ENCODE measurements at places on chromosomes 4 and X. TPM values are rescaled to one million over a fixed set of nuclear protein-coding genes. Genes with fewer than 3 reads are reported as not detected.
A peak's percentile ranks its signal among the peaks of the same experiment; 100 is the strongest.

DNA sequence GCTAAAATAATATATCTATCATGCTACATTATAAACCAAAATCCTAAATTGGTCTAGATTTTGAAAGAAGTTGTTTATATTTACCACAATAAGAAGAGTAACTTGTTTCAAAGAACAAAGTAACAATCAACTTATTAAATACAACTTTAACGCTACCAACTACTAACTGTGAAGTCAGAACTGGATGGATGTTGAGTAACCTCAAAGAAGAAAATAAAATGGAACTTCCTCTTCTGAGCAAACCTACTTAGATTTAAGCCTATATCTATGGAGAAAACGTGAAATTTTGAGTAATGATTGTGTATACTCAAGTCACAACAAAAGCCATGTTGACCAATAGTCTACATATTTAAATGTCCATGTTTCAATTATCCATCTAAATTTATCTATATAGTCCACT is 25.7 kb downstream of the SH3RF1 start:
- DNase-seq: no peak

DNA sequence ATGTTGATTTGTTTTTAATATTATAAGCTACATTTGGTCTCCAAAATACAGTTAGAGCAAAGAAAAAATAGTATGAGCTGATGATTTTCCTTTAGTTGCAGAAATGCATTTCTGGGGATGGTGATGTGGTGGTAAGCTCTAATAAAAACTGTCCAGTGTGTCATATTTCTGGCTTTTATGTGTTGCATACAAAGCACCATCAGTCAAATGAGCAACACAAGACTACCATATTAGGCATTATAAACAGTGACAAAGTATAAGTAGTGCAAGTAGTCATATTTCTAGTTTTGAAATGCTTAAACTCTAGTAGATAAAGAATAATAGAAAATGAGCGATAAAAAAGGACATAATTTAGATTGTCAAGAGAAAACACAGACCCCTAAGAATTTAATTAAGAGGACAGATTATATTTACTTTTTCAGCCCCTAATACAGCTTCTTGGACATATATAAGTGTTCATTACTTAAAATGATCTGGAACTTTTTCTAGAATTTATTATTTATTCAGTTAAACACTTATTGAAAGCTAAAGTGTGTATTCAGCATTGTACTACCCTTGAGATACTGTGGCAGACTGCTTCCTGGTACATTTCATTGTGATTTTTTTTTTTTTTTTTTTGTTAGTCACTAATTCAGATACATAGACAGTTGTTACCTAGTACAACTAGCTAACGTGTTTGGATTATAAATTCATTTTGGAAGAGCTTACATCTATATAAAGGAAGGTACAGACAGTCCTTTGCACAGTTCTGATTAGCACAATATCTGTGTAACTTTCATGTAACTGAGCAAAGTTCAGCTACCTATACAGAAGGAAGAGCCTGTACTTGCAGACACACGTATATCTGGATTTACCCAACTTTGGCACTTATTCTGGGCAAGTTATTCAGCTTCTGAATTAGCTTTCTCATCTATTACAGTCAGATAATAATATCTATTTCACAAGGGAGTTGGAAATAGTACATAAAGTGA is 22.3 kb downstream of the RAP1GDS1 start:
- DNase-seq: no peak

DNA sequence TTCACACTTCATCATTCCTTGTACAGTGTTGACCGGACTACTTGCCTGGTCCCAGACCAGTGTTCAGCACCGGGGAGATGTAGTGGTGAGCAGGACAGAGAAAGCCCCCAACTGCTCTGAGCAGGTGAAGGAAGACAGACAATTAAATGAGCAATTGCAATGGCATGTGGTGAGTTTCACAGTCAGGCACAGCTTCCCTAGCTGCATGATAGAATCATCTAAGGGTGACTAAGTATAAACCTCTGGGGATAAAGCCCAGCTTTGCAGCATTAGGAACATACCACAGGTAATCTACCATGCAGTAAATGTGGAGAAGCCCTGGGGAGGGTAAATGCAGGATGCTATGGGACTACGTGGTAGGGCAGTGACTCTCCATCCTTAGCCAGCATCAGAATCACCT is 47.8 kb downstream of the TMA16 start:
- no peak for DNase-seq

The MTMR8 gene
- 0.84 TPM for total RNA-seq

DNA sequence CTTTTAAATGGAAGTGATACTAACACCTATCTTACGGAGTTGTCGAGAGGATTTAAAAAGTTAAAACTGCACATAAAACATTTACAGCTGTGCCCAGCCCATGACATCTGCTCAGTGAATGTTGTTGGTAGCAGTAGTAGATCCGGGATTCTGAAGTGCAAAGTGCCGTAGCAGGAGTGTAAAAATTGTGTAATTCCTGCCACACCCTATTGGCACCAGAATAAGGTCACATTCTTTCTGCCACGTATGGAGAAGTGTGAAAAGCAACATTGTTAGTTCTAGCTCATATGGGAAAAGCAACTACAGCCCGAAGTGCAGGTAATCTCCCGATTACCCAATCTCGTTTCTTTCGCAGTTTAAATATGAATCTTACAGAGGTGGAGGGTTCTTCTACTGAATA is 31.2 kb downstream of the PRIMPOL start:
- no peak for DNase-seq

DNA sequence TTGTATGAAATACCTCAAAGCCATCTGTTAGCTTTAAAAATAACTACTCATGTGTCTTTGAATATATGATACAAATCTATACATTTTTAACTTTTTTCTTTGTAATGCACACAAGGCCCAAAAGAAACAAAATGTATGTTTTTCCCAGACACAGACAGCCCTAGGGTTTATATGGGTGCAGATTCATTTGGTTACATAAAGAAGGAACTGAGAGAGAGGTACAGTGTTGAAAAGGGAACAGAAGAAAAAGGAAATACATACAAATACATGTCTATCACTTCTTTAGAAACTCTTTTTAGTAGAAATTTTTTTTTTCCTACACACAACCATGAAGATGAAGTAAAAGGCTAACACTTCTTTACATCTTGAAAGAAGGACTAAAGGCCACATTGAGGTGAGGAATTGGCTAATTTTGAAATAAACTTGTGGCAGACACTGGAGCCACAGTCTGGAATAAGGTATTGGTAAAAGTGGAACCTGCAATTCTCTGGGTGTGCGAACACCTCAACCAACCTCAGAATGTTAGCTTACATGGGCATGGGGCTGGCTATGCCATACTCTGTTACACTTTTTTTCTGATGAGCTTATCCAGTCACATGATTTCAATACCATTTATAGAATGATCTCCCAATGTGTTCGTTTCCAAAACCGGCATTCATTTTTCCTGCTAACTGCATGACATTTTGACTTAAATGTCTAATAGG is 67.9 kb downstream of the FAM47C start:
- DNase-seq: no peak

DNA sequence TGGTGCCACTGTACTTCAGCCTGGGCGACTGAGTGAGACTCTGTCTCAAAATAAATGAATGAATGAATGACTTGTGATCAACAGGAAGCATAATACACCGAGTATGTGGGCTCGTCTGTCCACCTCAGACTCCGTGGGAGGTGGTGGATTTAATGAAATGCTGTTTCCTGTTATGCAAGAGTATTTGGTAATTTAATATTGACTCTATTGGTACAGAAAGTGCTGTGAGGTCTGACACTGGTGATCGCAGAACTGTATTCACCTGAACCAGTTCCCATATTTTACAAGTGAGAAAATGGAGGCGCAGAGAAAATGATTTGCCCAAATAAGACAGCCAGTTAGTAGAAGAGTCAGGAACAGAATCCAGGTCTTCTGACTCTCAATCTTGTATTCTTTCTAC is 423.3 kb downstream of the RAPGEF2 start:
- no peak for DNase-seq

GRCh38 chrX:68018248-68019203 is 414.8 kb downstream of the OPHN1 start:
- DNase-seq: peak; percentile 51

The BCAP31 gene
- 321 TPM for total RNA-seq

The BEND2 gene
- total RNA-seq: under 0.01 TPM

DNA sequence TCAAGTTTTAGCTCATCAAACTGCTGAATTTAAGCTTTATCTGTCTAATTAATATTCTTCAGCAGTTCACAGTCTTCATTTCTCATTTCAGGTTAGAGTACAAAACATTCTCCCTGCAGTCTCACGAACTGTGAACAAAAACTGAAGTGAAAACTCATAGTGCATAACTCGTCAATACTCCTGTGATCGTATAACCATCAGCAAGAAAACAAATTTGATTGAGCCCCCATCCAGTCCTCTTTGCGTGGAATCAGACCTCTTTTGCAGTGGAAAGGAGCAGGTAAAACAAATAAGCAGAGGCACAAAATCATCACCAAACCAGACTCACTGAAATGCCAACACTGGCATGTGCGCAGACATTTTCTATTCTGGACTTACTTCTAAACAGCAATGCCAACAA is 12.7 kb downstream of the ADAM29 start:
- DNase-seq: no peak

GRCh38 chr4:78749972-78750727 is 26.0 kb upstream of the BMP2K start:
- DNase-seq: peak; percentile 41
